ENCODE measurements at places on chromosomes 3 and 15.

DNA sequence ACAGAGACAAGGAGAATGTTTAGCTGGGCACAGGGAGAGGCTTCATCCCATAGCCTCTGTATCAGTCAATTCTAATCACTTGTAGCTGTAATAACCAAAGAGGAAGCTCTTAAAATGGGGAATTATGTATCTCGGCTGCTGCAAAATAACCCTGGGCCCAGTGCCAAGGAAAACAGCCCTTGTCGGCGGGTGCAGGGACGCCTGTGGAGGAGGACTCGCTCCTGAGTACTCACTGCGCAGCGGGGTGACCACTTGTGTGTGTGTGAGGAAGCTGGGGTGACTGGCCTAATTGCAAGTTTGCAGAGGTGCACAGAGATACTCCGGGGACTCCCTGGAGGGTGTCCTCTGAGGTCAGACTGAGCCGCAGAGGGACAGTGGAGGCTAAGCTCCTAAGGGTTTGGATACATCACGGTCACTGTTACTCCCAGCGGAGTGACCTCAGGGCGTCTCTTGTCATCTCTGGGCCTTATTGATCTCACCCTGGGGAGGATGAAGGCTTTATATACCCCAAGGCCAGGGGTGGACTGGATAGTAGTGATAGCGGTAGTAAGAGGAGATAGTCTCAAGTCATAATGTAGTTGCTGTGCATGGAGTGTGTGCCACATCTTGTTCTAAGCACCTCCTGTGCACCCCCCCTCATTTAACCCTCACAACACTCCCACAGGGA lies 37.2 kb downstream of the SLC6A6 start:
- DNase-seq = no peak

GRCh38 chr3:14524920-14525660 lies 15.1 kb downstream of the GRIP2 start:
- DNase-seq = no peak

DNA sequence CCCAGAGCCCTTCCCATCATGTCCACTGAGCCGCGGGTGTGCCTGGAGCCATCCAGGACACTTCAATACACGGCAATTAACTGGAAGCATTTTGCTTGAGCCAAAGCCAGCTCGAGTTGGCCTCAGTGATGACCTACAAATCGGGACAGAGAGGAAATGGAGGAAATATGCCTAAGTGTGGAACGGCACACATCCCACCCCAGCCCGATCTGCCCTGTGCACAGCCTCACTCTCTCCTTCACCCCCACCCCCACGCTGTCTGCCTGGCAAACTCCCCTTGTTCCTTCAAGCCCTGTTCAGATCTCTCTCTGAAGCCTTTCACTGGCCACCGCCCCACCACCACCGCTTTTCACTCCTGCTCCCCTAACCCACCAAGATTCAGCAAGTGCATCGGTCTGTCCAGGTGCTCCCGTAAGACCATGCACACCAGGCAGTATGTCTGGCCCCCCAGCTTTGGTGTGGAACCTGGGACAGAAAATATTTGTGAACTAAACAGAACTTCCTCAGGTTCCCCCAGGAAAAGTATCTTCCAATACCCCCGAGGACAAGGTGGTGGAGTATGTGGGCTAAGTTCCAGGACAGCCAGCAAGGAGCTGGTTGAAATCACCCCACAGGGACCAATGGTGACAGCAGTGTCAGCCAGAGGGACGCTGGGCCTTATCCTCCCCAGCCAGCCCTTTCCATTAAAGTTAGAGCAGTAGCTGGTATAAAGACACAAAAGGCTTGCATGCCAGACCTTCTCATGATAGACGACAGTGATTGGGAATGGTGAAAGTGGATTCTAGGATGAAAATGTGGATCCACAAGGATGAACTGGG lies 83.7 kb downstream of the VGLL4 start:
- no peak for DNase-seq

GRCh38 chr3:168659015-168659414 lies 563.3 kb upstream of the GOLIM4 start:
- no peak for DNase-seq

GRCh38 chr3:119911748-119912147 lies 129.8 kb downstream of the NR1I2 start:
- DNase-seq = no peak

DNA sequence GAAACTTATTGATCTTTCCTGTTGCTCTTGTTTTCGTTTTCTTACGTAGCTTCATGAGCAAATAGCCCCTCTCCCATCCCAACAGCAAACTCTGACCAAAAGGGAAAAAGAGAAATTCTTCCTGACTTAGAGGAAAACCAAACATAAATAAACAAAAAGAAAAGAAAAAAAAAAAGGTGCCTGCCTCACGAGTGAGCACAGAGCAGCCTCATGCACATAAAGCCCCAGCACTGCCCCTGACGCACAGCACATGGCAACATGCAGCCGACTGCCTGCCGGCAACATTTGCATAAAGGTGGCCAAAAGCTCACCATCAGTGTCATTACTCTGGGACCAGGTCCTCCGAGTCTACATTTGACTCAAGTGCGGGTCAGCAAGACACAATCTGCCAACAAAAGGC lies 6.4 kb downstream of the POC1A start:
- DNase-seq = no peak

DNA sequence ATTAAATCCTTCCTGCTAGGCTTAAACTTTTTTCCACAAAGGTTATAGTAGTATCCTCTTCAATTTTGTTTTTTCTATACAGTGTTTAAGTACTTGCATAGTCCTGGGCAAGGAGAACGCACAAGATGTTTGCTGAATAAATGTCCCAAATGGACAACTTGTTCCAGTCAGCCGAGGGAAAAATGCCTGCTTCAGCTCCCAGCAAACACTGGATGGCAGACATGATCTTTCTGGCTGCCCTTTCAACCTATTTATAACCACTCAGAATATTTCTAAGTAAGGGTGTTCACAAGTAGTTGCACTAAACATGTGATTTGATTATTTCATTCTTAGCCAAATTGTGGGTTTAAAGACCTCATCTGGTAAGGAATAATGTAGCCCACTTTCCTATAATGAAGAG lies 29.8 kb downstream of the GNB4 start:
- no peak for DNase-seq

- DNase-seq = no peak
Observed at GRCh38 chr3:150357923-150358607, 50.0 kb upstream of the TSC22D2 start.

DNA sequence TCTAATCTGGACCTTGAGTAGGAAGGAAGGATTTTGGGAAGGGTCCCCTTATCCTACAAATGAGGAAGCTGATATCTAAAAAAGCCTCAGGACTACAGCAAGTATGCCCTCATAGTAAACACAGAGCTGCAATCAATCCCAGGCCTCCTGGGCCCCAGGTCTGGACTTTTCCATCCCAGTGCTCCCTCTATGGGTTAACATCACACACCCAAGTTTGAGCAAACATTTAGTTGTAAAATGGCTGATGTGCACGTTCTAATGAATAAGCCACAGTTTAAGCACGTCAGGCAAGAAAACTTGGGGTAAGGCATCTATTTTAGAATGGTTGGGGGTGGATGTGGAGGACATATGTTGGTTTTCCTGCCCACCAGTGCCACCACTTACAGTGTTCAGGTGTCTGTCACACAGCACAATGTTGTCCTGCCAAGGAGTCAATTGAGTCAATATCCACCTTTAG lies 44.3 kb upstream of the UBE2E1 start:
- DNase-seq = no peak

DNA sequence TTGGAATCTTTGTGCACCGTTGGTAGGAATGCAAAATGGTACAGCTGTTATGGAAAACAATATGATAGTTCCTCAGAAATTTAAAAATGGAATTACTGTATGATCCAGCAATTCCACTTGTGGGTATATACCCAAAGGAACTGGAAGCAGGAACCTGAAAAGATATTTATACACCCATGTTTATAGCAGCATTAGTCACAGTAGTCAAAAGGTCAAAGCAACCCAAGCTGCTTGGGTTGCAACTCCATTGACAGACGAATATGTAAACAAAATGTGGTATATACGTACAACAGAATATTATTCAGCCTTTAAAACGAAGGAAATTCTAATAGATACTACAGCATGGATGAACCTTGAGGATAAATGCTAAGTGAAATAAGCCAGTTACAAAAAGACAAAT lies 35.0 kb upstream of the CAPN3 start:
- DNase-seq = no peak

DNA sequence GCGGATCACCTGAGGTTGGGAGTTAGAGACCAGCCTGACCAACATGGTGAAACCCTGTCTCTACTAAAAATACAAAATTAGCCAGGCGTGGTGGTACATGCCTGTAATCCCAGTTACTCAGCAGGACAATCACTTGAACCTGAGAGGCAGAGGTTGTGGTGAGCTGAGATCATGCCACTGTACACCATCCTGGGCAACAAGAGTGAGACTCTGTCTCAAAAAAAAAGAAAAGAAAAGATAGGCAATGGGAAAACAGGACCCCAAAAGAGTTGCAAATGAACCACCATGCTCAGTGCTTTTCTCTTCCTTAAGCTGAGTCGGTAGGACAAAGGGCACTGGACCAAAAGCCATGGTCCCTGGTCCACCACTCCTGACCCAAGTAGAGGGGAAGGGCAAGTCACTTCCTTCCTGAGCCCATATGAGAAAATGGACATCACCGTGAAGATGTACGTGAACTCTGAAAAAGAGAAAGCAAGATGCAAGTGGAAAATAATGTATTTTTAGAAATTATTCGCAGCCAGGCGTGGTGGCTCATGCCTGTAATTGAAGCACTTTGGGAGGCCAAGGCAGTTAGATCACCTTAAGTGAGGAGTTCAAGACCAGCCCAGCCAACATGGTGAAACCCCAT lies 2.6 kb downstream of the ITGB5 start:
- DNase-seq = no peak

GRCh38 chr3:129277829-129278271 lies 820 bp upstream of the HMCES start:
- no peak for DNase-seq

GRCh38 chr3:195133462-195133861 lies 137.5 kb downstream of the XXYLT1 start:
- DNase-seq = no peak

- DNase-seq = no peak
Observed at GRCh38 chr3:78455712-78456433, 1311.9 kb downstream of the ROBO1 start.

DNA sequence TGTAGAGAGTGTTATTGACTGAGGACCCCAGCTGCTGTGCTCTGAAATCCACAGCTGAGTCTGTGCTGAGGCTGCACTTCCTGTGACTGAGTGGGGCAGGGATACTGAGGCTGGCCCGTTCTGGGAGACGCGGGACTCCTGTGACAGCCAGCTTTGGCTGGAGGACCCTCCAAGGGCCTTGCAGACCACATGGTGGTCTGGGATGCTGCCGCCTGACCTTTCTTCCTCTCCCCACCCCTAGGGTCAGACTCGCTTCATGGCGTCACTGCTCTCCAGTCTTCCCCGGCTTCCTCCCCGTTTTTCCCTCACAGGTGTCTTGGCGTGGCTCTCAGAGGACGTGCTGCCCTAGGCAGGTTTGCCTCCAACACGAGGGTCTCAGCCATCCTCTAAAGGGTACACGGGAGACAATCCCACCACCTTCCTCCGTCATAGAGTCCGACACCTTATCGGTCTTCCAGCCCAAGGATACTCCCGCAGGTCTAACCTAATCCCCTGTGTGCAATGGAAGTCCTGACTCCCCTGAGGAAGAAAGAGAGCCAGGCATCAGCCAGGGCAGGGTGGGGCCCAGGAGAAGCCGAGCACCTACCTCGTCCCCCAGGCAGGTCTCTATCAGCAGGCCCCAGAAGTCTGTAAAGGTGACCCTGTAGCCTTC lies 19.9 kb upstream of the EHD4 start:
- no peak for DNase-seq

DNA sequence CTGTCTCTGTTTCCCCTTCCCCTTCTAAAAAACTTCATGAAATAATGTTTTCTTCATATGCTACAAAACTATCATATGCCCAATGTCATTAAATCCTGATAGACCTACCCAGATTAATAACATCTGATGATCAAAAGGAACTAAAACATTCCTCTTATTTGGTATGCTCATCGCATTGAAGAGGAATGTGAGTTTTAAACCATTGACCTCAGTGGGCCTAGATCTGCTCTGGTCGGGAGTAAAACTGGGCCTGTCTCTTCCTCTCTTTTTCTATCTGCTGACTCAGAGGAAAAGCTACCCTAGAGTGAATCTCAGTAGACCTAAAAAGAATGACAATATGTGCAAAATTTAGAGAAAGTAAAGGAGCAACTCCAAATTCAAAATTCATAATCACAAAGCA lies 275.8 kb downstream of the SATB1 start:
- no peak for DNase-seq

GRCh38 chr3:141550926-141551665 lies 64.3 kb downstream of the RASA2 start:
- DNase-seq = no peak

DNA sequence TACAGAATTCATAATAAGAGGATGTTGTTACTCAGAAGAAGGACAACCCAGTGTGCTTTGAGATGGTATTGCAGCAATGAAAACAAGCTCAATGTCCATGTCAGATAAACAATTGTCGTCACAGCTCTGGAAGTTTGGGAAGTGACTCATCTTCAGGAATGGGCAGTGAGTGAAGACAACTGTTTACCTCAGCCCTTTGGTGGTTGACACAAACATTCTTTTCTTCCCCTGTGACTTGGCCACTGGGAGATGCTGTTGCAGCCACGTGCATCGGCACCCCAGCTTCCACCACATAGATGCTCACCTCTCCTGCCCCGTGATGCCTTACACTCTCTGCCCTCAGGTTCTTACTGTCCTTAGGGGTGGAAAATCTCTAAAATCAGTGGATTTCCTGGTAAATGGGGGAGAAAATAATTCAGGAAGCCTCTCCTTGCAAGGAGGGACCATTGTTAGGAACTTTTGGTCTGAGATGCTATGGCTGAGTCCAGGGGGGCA lies 114.1 kb upstream of the GALNT15 start:
- no peak for DNase-seq

GRCh38 chr3:181616088-181617070 lies 95.3 kb upstream of the SOX2 start:
- no peak for DNase-seq

DNA sequence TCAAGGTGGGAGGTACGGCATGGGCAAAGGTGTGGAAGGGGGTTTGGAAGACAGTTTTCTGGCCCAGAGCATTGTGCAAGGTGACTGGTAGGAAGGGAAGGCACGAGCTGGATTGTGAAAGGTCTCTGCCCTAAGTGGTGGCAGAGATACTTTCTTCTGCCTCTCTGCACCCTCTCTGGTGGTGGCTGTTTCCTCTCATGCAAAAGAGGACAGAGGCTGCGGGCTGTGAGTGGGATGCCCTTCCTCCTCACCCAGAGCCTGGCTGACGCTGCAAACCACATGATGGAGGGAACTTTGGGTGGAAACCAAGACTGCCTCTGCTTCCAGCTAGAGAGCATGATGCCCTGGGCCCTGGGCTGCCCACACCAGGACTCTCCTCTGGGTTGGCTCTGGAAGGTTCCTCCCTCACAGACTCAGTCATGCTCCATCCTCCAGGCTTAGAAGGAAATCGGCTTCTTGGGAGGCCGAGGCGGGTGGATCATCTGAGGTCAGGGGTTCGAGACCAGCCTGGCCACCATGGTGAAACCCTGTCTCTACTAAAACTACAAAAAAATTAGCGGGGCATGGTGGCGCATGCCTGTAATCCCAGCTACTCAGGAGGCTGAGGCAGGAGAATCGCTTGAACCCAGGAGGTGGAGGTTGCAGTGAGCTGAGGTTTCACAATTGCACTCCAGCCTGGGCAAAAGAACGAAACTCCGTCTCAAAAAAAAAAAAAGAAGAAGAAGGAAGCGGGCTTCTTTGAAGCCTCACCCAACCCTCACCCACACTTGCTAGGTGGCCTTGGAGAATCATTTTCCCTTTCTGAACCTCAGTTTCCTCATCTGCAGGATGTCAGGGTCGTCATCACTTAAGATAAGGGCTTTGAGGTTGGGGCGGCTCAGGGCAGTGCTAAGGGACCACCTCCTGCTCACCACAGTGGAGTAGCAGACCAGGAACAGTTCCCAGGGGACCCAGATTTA lies 8.3 kb downstream of the PSTPIP1 start:
- DNase-seq = no peak
